ENCODE measurements at places on chromosomes 7 and 10.

GRCh38 chr10:19936289-19936688 lies 120.1 kb downstream of the PLXDC2 start:
- no peak for DNase-seq

DNA sequence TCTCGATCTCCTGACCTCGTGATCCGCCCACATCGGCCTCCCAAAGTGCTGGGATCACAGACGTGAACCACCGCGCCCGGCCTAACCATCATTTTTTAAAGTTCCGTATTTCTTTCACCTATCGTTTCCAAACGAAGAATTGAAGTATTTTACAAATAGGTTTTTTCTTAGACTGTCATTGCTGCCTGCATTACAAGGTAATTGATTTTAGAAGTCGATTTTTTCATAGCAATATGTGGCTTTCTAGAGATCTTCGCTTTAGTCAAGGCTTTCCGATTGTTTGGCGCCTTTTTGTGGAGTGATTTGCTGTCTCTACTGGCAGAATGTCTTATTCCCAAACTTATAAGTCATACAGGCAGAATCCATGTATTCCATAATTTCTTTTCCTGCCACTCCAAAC lies 109.2 kb downstream of the TRIL start:
- DNase-seq, result no peak

- no peak for DNase-seq
These were observed 1256.8 kb upstream of the SORCS1 start for GRCh38 chr10:108421266-108421665.

GRCh38 chr7:82098414-82098813 lies 328.6 kb upstream of the HGF start:
- no peak for DNase-seq

GRCh38 chr10:114801411-114801813 lies 20.2 kb upstream of the FHIP2A start:
- no peak for DNase-seq

DNA sequence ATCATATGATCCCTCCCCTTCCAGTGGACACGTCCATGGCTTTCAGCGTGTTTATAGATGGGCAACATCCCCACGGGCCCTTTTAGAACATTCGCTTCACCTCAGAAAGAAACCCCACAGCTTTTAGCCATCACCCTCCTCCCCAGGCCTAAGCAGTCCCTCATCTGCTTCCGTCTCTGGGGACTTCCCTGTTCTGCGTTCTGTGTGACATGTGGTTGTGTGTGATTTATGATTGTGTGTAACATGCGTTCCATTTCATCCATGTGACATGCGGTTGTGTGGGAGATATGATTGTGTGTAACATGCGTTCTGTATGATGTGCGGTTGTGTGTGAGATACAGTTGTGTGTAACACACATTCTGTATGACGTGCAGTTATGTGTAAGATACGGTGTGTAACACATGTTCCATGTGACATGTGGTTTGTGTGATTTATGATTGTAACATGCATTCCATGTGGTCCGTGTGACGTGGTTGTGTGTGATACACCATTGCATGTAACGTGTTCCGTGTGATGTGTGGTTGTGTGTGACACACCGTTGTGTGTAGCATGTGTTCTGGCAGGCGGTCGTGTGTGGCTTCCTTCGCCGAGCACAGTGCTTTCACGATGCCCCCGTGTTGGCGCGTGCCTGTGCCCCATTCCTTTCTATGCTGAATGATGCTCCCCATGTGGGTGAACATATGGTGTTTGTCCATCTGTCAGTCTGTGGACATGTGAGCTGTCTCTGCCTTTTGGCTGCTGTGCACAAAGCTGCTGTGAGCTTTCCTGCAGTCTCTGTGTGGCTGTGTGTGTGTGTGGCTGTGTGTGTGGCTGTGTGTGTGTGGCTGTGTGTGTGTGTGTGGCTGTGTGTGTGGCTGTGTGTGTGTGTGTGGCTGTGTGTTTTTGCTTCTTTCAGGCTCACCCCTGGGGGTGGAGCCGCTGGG lies 26.2 kb downstream of the PWWP2B start:
- peak; percentile 39 for DNase-seq

GRCh38 chr7:37495574-37496184 lies 47.0 kb upstream of the ELMO1 start:
- peak; percentile 55 for DNase-seq

DNA sequence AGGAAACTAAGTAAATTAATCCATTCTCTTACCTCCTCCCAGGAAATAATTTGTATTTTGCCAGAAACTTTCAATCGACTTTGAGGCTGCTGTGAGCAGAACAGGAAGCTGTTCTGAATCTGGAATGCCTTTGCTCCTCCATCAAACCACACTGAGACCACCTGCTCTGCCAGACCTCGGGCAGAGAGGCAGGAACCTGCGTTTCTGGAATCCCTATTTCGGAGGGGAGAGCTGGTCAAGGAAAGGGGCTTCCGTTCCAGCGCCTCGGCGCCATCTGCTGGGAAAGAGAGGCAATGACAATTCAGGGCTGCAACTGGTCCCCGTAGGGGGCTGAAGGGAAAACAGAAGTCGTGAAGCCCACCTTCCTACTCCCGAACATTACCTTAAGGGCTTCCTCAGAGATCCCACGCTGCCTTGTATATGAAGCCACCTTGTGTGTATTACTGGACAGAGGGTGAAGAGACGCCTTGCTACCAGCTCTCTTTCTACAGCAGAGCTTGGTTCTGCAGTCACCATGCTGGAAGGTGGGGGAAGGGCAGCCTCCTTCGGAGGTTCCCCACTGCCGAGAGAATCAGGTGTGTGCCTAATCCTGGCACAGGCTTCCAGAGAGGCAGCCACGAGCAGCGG lies 31.2 kb downstream of the ZNF467 start:
- DNase-seq, result peak; percentile 69

DNA sequence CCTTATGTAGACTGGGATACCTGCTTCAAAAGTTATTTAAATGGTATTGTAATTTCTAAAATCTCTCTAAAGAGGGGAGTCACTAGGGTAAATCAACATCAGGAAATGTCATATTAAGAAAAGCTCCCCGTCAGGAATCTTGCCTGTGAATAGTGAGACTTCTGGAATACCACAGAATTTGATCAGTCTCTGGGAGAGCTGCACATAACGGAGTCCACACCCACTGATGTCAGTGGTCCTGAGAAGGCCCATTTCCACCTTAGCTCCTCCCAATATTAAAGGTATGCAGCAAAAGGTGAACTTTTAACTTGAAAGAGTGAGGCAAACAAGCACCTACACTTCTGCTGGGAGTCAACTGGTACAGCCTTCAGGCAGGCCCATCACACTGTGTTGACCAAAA lies 27.3 kb downstream of the STN1 start:
- no peak for DNase-seq

Data from mesenchymal stem cell (in vitro differentiated cells and primary cell).